Astrocyte of the hippocampus (primary cell): ENCODE measurements at places on chromosomes 7 and 10.

DNA sequence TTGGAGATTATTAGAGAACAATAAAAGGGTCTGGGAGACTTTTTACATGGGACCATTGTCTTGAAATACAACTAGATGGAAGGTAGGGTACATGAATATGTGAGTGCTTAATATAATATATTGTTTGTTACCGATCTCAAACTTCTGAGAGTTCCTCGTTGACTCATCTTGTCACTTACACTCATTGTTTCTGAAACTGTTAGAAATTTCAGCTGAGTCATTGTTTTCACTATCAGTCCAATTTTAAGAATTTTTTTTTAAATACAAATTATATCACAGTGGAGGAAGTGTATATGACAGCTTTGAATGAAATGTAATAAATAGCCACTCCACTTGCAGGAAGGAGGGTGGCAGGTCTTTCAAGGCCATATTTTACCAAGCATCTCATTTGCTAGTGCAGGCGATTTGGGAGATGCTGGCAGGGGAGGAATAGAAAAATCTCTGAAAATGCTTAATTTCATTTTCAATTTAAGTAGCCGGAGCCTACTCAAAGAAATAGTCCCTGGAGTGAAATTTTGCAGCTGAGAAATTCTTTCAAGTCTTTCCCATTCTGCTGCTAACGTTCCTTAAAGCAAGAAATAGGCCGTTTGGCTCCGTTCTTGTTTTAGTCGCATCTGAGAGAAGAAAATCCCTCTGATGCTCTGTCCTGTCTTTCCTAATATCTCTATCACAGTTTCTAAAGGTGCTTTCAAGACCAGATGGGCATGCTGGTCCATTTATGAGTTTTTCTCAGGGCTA lies 1404.2 kb upstream of the CELF2 start:
- no peak for DNase-seq

DNA sequence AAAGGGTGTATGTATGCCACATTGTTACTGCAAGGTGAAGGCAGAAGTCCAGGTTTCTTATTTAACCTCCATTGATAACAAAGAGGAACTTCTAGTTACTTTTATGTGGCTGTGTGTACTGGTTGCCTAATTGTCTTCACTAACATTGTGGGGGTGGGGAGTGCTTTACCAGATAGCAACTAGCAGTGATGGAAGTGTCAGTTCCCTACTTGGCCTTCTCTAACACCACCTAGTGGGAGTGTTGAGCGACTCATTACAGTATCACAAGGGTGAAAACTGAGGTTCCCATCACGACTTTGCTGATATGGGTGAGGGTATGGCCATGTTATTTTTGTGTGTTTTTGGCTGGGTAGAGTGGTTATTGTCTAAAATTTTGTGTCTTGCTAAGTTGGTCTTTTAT lies 274.4 kb downstream of the THSD7A start:
- peak; percentile 11 for DNase-seq

- DNase-seq: no peak
Measured at GRCh38 chr10:30752481-30752881, 122.9 kb upstream of the LYZL2 start.

DNA sequence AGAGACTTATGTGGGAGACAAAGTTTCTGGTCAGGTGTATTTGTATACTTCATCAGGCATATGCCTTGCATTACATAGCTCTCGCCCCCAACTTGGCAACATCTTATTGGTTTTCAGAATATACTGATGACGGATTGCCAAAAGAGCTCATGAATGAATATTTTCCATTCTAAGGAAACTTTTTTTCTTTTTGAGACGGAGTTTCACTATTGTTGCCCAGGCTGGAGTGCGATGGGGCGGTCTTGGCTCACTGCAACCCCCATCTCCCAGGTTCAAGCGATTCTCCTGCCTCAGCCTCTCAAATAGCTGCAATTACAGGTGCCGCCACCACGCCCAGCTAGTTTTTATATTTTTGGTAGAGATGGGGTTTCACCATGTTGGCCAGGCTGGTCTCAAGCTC lies 6.0 kb downstream of the CYCS start:
- no peak for DNase-seq

DNA sequence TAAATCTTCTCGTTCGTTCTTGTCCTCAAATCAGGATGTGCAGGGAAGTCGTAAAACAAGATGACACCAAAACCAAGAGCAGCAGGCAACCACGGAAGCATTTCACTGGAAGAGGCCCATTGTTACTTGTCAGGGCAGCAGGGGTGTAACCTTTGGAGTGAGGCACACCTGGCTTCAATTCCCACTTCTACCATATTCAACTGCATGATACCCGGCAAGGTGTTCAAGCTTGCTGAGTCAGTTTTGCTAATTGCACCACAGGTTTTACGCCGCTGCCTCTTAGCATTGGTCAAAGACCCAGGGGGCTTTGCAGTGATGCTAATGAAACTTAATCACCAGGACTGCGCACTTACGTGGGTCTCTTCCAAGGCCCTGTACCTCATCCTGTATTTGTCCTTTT lies 50.0 kb upstream of the PTER start:
- DNase-seq: no peak
